ENCODE measurements at places on chromosomes 16 and 17.

DNA sequence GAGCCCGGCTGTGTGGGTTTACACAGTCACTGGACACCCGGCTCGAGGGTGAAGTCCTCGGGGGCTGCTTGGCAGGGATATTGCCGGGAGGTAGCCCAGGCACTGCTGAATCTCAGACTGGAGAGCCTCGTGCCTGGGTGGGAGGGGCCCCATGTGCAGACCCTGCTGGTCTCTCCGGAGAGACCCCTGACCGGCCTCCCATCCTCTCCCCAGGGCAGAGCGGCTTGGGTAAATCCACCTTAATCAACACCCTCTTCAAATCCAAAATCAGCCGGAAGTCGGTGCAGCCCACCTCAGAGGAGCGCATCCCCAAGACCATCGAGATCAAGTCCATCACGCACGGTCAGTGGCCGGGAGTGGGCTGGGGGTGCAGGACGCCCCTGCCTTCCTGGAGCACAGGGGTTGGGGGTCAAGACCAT is 346.5 kb downstream of the SEC14L1 start:
- no peak for DNase-seq

GRCh38 chr16:66318505-66318904 is 48.0 kb upstream of the CDH5 start:
- no peak for DNase-seq

GRCh38 chr16:26768385-26769010 is 298.2 kb upstream of the C16orf82 start:
- no peak for DNase-seq

DNA sequence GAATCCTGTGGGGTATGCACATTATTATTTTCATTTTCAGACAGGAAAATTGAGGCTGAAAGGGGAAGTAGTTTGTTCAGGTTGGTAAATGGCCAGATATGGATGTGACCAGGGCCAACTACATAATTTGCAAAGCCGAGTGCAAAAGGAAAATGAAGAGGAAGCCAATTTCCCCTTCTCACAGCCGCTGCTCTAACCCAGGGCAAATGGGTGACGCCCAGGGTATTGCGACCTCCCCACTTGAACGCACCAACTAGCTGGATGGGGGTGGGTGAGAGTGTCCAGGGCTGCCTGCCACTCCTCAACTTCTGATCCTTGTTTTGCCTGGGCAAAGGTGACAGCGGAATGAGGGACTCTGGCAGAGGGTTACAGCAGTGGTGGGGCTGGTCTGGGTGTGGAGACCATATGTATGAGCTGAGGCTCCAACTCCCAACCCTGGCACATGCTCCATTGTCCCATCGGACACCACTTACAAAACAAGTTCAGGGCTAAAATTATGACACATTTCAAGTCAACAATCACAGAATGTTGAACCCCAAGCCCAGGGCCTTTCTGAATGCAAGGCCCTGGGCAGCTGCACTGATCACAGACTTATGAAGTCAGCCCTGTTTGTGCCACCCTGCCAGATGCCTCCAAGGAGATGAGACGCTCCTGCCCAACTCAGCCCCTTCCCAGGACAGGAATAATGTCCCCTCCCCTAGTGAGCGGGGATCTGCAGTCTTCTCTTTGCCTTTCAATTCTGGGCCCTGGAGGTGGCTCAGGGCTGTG is 1.7 kb downstream of the ANKRD40CL start:
- no peak for DNase-seq

GRCh38 chr17:59367657-59368045 is 36.2 kb downstream of the YPEL2 start:
- no peak for DNase-seq

DNA sequence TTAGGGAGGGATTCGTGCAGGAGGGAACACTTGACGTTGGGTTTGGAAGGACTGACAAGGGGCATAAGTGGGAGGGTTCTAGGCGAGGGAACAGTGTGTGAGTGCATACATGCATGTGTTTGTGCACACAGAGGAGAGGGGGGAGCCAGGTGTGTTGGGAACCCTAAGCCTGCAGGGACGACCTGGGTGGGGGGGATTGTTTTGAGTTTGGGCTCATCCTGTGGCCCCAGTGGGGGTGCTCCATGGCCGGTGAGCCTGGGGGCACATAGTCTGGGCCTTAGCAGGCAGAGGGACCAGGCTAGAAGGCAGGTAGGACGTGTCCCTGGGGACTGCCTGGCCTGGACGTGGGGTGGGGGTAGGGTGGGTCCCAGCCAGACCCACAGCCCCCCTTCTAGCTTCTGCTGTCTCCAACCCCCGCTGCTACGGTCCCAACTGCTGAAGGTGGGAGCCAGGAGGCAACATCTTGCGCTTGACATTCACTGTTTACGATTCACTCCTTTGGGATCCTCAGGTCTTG is 11.9 kb upstream of the RASD1 start:
- no peak for DNase-seq

- no peak for DNase-seq
These were observed at the start of gene ACSF2 for GRCh38 chr17:50425682-50426471. Gene ACSF2 (plus strand): TSS chr17:50426218. CDS start chr17:50426262, 44 bp downstream.

DNA sequence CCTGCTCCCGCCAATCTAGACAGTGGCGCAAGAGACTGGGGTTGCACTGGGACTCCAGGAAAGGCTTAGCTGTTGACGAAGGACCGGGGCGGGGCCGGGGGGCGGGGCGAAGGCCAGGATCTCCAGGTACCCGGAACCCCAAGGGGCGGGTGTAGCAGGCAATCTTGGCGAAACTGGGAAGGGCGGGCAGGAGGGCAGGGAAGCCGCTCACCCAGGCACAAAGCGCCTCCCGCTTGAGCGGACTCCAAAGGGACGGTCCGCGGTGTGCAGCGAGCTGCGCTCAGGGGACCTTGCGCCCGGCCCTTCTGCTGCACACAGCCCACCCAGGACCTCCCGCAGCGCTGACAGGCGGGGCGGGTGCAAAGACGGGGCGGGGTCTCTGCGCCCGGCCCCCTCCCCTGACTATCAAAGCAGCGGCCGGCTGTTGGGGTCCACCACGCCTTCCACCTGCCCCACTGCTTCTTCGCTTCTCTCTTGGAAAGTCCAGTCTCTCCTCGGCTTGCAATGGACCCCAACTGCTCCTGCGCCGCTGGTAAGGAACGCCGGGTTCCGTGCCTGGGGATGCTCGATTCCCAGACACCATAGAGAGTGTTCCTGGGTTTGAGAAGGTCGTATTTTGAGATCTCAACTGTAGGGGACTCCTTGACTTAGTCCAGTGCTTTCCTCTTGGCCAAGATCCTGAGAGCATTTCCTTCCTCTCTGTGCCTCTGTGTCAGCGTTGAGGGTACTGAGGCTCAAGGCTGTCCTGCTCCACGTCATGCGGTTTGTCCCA is at the start of gene MT1F:
MT1F (plus strand) TSS at position 405 of the 772 bp plus-strand sequence; CDS start at position 505, 100 bp downstream.
- peak; percentile 25 for DNase-seq

DNA sequence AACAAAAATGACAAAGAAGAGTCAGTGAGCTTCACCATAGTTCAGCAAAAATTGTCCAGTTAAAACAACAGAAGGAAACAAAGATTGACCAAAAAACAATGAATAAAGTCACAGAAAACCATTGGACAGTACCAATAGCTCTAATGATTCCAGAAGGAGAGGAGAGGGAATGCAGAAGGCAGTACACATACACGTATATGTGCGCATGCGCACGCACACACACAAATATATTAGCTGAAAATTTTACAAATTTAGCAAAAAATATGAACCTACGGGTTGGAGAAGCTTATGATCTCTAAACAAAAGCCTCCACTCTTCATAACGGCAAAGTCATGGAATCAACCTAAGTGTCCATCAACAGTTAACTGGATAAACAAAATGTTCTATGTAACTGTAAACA is 120.3 kb upstream of the MON1B start:
- DNase-seq = no peak

DNA sequence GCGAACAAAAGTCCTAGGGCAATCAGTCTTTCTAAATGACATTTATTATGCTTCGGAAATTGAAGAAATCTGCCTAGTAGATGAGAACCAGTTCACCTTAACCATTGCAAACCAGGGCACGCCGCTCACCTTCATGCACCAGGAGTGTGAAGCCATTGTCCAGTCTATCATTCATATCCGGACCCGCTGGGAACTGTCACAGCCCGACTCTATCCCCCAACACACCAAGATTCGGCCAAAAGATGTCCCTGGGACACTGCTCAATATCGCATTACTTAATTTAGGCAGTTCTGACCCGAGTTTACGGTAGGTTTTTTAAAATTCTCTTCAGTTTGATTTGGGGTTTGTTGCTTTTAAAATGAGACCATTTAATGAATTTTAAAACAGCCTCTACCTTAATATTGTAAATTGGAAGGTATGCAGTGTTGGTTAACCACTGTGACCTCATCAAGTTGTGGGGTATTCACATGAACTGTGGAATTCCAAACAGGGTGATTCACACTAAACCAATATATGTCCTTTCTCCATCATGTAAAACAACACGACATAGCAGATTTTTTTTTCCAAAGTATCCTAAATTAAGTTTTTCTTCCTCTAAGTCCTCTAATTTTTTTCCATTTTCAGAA is 6.2 kb upstream of the EVI2A start:
- no peak for DNase-seq

- no peak for DNase-seq
These were observed 41.7 kb downstream of the RMI2 start for GRCh38 chr16:11386791-11387546.

GRCh38 chr16:10729104-10730048 is 14.3 kb upstream of the NUBP1 start:
- DNase-seq = no peak

DNA sequence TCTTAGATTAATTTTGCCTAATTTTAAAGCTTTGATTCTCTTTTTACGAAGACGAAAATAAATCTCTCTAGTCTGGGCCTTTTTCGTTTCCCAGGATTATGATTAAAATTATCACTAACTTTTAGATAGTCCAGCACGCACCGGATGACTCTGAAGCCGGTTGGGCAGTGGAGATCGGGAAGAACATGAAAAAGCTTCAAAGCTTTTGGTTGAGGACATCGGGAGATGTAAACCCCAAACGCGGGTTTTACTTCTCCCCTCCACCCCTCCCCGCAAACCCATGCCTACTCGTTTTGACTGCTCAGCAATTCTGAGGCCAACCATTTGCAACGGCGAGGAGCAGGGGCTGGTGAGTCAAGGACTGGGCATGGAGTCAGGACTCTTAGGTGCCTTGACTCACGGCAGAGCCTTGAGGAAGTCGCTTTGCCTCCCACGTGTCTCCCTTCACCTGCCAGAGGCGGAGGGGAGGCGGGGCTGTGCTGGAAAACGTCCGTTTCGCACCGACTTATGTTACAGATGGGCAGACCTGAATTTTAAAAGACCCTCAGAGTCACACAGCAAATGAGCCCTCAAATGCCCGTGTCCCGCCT is 989 bp upstream of the DUSP14 start:
- DNase-seq = no peak

GRCh38 chr17:66964930-66965800 is 658 bp downstream of the CACNG4 start:
- no peak for DNase-seq

DNA sequence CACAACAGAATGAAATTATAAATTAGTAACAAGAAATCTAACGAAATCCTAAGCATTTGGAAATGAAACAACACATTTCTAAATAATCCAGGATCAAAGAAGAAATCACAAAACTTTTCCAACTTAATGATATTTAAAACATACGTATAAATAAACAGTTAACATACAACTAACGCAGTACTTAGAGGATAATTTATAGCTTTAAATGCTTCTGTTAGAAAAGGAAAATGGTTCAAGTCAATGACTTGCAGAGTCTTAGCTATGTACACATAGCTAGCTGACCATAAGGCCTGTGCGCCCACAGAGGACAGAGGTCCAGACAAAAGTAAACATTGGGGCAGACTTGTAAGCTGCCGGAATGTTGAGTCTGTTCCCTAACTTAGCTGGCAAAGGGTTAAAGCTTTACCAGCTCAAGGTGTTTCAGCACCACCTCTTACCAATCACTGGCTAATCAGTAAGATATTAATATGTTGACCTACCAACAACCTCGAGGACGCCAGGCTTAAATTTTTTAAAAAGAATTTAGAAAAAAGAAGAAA is 84.6 kb downstream of the PARN start:
- no peak for DNase-seq

DNA sequence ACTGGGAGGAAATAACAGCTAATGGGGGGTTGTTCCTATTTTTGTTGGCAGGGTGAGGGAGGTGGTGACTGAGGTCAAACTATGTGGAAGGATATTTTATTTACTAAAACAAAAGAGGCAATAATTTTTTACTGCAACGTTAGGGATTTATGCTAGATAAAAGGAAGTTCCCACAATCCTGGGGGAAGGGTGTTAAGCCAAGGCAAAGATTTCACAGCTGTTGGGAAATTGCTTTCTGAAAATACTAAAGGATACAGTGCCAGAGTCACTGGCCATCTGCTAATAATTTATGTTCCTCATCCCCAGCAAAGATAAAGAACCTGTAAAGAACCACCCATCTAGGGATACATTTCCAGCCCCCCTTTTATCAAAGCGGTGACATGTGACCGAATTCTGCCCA is 756.0 kb upstream of the RBFOX1 start:
- DNase-seq = no peak

- no peak for DNase-seq
These were observed 112.0 kb upstream of the CREBBP start for GRCh38 chr16:3992297-3993051.

DNA sequence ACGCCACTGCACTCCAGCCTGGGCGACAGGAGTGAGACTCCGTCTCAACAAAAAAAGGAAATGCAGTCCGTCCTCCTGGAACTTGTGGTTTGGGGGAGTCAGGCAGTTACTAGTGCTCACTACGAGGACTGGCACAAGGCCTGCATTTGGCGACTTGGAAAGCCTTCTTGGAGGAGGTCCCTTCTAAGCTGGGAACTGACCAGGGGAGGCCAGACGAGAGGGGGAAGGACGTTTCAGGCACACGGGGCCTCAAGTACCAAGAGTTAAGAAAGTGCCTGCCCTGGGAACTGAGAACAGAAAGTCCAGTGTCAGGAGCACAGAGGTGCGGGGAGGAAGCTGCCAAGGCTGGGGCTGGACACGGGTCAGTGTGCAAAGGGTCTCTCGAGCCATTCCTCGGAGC is 89.9 kb downstream of the ABR start:
- no peak for DNase-seq

DNA sequence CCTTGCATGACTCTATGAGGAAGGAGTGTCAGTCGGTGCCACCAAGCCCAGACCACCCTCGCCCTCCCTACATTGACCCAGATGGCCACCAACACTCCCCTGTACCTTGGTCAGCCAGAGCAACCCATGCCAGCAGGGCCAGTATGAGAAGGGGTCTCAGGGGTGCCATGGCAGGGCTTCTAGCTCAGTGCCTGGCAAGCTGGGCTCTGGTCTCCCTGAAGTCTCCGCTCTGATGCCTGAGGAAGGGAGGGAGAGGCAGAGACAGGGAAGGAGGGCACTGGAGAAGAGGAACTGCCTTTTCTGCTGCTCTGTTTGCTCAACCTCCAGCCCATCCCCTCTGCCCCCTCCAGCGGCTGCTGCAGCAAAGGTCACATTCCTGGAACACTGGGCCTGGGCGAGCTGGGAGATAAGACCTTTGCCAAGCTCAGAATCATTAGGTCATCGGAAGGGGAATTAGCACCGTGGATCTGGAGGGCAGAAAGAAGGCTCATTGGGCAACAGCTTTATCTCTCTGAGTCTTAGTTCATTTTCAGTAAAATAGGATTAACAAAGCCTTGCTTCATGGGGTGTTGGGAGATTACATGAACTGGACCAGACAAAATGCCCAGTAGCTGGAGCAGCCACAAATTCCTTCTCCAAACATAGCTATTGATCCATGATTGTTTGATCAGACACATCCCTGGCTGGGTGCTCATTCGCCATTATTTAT is at the start of gene VTN:
VTN (minus strand) TSS at position 273 of the 709 bp plus-strand sequence; CDS start at position 169, 104 bp downstream.
- no peak for DNase-seq

- no peak for DNase-seq
These were observed 2.4 kb downstream of the PFN1 start for GRCh38 chr17:4945944-4946280.

- DNase-seq = no peak
These were observed 187.0 kb upstream of the CDH13 start for GRCh38 chr16:82439678-82440293.
